ENCODE measurements at places on chromosomes 5 and 9. TPM values are rescaled to one million over a fixed set of nuclear protein-coding genes. Genes with fewer than 3 reads are reported as not detected.

The SPATA31E1 gene
- not detected for total RNA-seq

The PKD2L2 gene
- total RNA-seq = not detected

The SPARC gene
- total RNA-seq = 319 TPM

The ABO gene
- not detected for total RNA-seq

The EQTN gene
- not detected for total RNA-seq

The ADAMTSL2 gene
- not detected for total RNA-seq

The ZNF883 gene
- total RNA-seq = 3.6 TPM

The CAVIN4 gene
- total RNA-seq = 0.60 TPM

The LIX1 gene
- not detected for total RNA-seq

The MZB1 gene
- total RNA-seq = not detected

The PHF24 gene
- total RNA-seq = not detected

The RAB3C gene
- total RNA-seq = not detected

The SKIC3 gene
- total RNA-seq = 34.4 TPM

The CCL28 gene
- not detected for total RNA-seq

The COL27A1 gene
- 1.3 TPM for total RNA-seq

The KCNN2 gene
- total RNA-seq = 0.31 TPM

Measured in H4 (cell line).